GM04504 (cell line): ENCODE measurements at places on chromosomes 4 and X.

GRCh38 chrX:136768469-136769084, 12.2 kb downstream of the ARHGEF6 start:
- DNase-seq = peak; percentile 83

GRCh38 chrX:53237056-53237455, 12.0 kb upstream of the KDM5C start:
- no peak for DNase-seq

DNA sequence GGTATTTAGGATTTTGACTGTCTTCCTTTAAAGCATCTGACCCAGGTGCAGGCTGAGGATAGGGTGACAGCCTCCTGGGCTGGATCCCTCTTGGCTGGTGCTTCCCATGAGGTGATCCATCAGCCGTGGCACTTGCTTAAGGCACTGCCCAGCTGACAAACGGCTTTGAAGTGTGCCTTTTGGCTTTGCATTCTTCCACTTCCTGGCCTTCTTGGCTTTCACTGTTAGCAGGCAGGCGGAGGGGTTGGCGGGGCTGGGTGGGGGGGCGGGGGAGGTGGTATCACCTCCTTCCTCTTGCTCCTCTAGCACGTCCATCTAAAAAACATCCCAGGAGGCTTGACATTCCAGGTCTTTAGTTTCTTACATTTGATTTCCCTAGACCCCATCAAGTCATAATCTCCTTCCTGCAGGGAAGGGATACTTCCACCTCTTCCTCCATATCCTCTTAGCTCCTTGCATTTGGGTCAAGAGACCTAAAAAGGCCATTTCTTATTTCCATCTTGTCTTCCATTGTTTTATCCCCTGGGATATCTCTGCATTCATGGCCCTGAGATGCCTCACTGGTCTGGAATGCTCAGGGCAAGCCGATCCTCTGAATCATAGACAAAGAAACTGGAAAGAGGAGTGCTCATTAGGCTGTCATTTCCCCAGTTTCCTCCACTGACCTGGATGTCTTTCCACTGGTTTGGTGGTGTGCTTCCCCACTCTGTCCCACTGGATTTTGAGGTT, 11.3 kb upstream of the APLN start:
- peak; percentile 45 for DNase-seq

- DNase-seq = no peak
These were observed 8.9 kb upstream of the ADGRG4 start for GRCh38 chrX:136291824-136292223.

DNA sequence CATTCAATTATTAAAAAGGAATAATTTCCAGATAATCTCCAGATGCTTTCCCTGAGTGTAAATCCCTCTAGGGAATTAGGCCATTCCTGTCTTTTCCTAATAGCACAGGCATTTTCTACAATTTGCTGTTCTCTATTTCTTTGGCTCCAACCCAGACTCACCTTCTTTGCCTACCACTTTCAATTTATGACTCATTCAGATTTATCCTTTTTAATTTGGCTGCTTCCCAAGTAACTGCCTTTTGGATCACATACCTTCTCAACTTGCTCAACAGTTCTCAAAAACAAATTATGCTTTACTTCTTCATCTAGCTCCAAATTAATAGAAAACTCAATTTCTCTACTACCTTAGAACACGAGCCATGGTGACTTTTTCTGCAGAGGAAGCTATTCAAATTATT, 1166.3 kb upstream of the PCDH7 start:
- no peak for DNase-seq

DNA sequence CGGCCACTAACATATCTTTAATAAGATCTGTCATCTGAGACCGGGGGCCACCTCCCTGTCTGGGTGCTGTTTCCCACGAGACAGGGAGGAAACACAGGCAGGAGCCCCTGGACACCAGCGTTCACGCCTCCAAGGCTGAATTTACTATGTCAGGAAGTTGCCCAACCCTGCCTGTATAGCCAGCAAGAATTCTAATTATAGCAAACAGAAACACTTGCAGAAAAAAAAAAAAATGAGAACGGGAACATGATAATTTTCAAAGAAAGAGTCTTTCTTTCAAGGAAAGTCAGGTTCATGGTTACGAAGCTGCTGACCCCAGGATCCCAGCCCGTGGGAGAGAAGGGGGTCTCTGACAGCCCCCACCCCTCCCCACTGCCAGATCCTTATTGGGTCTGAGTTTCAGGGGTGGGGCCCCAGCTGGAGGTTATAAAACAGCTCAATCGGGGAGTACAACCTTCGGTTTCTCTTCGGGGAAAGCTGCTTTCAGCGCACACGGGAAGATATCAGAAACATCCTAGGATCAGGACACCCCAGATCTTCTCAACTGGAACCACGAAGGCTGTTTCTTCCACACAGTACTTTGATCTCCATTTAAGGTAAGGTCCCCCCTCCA, at the start of gene IL3RA:
TSS of gene IL3RA (plus strand) at position 455 of the 613 bp plus-strand sequence. CDS start 4,981 bp downstream, outside the sequence.
- DNase-seq = peak; percentile 17

DNA sequence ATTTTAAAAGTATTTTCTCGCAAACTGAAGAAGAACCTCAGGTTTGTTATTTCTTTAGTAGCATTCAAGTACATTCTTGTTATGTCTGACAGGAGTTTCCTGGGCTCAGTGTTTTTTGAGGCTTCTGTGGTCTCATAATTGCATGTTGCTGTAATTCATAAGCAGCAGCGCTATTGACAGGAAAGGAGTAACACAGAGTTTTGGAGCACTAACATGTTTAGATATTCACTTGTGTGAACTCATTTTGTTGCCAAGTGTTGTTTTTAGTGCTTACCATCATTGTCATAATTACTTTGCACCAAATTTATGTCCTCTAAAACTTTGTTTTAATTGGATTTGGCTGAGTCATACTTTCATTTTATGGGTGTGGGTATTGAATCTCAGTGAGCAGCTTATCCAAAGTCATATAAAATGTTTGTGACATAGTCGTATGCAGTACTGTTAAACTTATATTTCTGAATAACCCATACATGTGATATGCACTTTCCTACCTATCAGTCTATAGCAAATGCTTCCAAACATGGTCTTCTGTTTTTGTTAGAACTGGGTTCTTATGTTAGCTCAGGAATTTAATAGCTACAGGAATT, 358.7 kb upstream of the CTSO start:
- no peak for DNase-seq

DNA sequence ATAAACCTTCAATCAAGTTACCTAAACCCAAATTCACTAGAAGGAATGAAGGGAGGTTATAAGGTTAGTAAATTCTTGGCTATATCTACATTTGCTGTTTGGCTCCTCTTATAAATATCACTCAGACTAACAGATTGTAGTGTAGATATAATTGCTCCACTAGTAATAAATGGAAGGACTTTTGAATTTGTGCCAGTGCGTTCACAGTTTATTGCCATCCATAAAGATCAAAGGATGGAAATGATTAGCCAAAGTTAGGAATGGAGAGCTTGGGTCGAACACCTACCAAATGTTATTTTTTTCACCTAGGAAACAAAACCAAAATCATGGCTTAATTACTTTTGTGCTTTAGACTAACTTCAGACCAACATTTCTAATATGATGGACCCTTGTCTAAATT, 9.2 kb downstream of the DTHD1 start:
- no peak for DNase-seq

- DNase-seq = peak; percentile 28
These were observed 73.6 kb upstream of the RBMX start for GRCh38 chrX:136953867-136954787.

DNA sequence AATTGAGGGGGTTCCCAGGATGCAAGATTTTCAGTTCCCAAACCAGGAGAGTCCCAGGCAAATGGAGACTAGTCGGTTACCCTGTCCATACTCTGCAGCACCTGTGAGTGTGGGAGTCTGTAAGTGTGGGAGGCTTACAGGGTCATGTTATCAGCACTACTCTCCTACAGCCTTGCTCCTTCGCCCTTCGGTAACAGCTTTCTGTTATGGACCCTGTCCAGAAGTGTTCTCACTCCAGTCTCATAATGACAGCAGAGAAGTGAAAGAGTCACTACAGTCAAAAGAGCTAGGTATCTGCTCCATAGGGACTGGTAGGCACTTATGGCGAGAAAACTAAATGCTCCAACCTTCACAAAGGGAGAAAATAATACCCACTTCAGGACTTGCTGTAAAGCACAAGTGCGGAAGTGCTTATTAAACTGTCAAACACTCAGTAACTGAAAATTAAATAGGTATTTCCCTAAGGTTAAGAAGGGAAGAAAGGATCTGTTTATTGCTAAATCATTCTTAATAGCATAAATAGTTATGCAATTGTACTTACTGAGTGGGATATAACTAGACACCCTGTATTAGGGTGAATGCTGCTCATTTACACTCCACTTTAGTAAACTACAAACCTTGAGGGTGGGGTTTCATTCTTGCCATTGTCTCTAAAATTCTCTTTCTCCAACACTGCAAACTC, 2.7 kb upstream of the ADH7 start:
- DNase-seq = no peak
